ENCODE measurements at places on chromosomes 16 and 17.

GRCh38 chr16:15835136-15835878 is 21.5 kb downstream of the MYH11 start:
- no peak for DNase-seq

- no peak for DNase-seq
Observed at GRCh38 chr16:69188716-69189115, 1.8 kb downstream of the SNTB2 start.

DNA sequence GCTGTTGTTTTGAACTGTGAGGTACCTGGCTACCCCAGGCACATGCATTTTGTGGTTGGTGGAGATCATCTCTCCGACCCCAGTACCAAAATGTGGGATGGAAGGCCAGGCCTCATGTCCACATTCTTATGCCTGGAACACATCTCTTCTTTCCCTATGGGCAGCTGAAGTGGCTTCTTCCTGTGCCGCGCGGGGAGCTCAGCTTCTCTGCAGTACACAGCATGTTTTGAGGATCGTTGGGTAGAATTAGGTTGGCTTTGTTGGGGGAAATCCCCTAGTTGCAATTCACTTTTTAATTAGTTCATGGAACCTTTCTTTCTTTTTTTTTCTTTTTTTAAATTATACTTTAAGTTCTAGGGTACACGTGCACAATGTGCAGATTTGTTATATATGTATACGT is 242.1 kb downstream of the MSI2 start:
- no peak for DNase-seq

GRCh38 chr17:31672161-31672819 is 186.8 kb downstream of the COPRS start:
- DNase-seq, result no peak

DNA sequence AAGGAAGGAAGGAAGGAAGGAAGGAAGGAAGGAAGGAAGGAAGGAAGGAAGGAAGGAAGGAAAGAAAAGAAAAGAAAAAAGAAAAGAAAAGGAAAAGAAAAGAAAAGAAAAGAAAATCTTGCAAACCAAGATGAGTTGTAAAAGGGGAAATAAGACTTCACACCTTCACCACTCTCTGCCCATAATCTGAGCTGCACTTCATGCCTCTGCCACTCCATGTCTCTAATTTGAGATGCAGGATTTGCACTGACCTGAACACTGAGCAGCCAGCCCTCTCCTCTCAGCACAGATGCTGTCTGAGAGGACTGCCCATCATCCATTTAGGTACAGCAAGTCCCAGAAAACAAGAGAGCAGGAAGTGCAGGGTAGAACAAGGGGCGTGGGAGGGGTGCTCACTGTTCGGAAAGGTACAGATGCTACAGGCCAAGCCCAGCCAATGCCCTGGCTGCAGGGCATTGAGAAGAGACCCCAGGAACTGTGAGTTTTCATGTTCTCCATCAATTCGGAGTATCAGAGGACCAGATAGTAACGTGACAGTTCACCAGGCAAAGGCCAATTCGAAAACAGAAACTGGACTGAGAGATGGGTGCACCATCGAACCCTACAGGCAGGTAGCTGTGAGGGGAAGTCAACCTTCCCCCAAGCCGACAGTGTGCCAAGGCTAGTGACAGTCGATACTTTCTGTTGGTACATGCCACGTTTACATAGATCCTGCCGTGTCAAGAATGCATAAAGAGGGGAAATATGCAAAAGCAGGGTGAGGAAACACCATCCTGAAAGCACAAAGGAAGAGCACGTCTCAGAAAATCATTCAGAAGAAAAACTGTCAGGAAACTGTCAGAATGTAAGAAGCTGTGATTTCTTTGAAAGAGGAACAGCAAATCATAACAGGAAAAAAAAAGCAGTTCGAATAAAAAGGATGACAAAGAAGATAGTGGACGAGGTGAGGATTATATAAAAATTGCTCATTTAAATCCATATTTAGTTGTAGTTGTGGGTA is 142.0 kb upstream of the RCVRN start:
- no peak for DNase-seq

DNA sequence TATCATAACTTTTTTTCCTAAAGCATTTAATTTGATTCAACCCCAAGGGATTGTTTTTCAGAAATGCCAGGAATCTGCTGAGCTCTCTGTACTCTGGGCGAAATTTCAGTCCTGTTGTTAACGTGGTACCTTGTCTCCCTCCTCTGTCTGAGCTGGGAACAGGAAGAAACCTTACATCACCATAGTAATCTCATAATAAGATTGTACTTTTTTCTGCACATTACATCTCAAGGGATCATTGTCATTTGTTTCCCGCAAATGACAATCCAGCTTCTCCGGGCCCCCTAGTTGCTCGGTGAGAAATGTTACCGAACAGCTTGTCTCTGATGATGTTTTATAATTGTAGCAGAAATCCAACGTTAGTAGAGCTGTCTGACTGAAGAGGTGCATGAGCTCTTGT is 152.7 kb upstream of the ERCC4 start:
- no peak for DNase-seq

DNA sequence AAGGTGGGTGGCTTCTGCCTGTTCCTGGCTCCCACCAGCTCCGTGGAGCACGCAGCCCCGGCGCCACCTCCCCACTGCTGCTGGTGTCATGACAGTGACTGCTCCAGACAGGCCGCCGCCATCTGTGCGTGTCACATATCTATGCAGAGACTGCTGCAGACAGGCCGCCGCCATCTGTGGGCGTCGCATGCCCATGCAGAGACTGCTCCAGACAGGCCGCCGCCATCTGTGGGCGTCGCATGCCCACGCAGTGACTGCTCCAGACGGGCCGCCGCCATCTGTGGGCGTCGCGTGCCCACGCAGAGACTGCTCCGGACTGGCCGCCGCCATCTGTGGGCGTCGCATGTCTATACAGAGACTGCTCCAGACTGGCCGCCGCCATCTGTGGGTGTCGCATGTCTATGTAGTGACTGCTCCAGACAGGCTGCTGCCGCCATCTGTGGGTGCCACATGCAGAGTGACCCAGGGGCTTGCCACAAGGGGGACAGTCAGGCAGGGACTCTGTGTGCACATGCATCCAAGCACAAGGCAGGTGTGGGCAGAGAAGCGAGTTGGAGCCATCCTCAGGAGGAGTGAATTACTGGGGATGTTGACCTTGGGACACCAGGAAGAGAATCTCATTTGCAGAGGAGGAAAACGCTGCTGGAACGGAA is 3.3 kb upstream of the FN3KRP start:
- no peak for DNase-seq
